A673 (cell line): ENCODE measurements at places on chromosomes 12 and 14.

DNA sequence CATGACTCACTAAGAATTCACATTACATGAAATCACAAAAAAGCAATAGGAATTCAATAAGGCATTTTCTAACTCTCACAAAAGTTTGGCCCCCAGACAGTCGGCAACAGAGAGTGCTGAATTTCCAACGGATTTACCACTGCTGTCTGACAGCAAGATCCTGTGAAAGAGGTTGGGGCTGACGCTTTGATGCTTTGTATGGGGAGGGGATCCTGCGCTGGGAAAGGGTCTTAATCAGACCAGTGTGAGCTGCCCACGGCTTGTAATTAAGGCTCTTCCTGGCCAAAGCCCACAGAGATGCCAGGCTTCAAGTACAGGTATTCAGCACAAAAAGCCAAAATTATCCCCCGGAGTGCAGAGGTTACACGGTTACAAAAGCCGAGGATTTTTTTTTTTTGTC is 66.8 kb upstream of the TMCC3 start:
- no peak for DNase-seq

- DNase-seq: no peak
These were observed 95.9 kb downstream of the TBX3 start for GRCh38 chr12:114588061-114588460.

- DNase-seq: no peak
These were observed 38.7 kb upstream of the NOVA1 start for GRCh38 chr14:26636561-26636960.

- no peak for DNase-seq
These were observed 7.7 kb downstream of the RACGAP1 start for GRCh38 chr12:50017641-50018040.

DNA sequence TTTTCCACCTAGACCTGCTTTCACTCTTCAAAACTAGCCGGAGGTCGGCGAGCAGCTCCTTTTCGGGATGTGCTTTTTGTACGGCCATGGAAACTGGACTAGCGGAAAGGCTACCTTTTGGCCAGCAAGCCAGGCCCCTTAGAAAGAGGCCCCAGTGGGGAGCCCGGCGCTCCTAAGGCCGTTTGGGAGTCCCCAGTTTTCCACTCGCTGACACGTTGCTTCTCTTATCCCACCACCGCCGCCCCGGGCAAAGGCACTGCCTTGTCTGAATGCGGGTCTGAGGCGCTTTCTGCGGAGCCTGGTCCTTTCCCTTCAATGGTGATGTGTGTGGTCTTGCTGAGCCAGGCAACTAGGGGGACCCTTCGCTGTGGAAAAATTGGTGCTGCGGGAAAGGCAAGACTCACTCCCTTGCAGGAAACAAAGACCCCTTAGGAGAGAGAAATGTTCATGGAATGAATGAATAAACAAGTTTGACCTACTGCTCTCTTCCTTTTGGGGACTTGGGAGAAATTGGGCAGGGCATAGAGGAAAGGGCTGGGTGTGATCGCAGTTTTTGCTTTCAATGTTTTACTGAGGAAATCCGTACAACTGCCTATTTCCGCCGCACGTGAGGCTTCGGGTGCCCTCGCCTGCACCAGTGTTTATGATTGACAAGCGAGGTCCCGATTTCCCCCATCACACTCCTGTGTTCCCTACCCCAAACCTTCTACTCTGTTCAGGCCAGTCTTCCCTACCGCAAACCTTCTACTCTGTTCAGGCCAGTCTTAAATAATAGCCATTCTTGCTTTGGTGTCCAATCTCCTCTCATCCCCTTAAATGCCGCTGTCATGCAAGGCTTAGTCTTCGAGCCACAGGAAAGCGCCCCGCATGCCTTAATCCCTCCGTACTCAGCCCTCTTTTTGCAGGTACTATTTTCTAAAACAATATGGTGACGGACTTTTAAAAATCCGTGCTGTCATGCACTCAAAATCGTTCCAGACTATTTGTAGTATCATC is 1.0 kb upstream of the SLC38A2 start:
- peak; percentile 74 for DNase-seq

DNA sequence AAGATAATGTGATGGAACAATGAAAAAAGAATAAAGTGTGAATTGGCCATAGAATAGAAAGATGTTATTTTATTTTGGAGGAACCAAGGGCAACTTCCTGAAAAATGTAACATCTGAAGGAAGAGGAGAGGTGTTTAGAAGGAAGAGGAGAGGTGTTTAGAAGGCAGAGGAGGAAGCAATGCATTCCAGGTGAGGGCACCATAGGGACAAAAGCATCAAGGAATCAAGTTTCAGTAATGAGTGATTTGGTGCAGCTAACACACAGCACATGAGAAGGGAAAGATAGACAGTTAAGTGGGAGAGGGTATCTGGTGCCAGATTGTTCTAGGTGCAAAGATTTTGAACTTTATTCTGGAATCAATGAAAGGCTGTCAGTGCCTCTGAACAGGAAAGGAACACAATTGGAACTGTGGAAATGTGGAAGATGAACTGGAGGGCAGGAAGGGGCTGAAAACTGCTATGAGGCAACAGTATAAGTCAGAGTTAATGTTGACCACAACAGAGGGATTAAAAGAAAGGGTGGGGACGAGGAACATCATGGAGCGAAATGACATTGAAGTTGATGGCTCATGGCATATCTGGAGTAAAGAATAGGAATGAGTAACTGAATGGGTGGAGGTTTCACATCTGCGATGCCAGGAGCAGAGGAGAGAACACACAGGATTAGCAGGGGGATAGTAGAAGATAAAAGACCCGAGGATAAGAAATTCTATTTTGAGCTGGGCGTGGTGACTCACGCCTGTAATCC is 326.6 kb downstream of the LRIG3 start:
- no peak for DNase-seq

DNA sequence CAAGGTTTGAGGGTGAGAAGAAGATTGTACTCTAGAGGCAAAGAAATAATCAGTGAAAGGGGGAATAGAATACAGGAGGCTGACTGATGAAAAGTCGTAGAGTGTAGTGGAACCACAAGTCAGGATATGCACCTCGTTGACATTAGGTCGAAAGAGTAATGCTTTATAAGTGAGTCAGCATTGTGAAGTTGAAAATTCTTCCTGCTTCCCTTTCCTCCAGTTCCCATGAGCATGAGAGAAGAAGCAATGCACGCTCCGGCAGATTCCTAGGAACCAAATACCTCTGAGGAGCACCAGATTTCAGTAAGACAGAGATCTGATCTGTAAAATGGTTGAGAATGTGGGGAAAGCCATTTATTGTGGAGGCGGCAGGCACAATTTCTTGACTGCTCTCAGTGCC is 16.5 kb downstream of the CCER1 start:
- no peak for DNase-seq

- DNase-seq: no peak
These were observed 8.7 kb upstream of the GPR132 start for GRCh38 chr14:105073720-105074600.

- no peak for DNase-seq
These were observed 41.1 kb downstream of the ACSM4 start for GRCh38 chr12:7344833-7345606.

- DNase-seq: no peak
These were observed 109.3 kb upstream of the TMTC1 start for GRCh38 chr12:29893002-29893401.

- no peak for DNase-seq
These were observed 60.6 kb downstream of the GNG2 start for GRCh38 chr14:51921026-51921425.

DNA sequence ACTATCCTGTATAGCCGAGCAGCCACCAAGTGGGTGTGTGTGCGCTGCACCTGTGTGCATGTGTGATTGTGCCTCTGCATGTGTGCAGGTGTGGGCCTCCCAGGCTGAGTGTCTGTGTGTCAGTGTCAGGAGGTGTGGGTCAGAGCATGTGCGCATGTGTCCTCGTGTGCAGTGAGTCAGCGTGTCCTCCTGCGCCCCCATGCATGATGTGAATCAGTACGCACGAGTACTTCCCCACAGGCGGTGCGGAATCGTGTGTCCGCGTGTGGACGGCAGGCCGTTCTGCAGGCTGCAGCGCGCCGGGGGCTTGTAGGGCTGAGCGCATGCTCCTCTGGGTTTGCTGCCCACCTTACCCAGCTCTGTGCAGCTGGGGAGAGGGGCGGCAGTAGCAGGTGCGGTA is 34.2 kb downstream of the DTX1 start:
- no peak for DNase-seq

GRCh38 chr12:122374707-122375106 is 47.8 kb downstream of the CLIP1 start:
- no peak for DNase-seq

- no peak for DNase-seq
These were observed 51.1 kb downstream of the ZFYVE26 start for GRCh38 chr14:67765192-67765834.

DNA sequence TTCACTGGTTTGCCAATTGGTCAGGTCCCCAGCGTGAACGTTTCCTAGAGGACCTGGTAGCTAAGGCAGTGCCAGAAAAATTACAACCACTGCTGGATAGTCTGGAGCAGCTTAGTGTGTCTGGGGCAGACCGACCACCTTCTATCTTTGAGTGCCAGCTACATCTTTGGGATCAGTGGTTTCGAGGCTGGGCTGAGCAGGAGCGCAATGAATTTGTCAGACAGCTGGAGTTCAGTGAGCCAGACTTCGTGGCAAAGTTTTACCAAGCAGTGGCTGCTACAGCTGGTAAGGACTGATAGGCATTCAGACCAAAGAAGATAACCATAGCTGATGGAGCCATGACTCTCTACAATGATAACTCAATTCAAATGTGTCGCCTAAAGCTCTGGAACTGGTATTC is 2.5 kb downstream of the C14orf119 start:
- DNase-seq: no peak

GRCh38 chr14:76929927-76930326 is 98.6 kb downstream of the IRF2BPL start:
- DNase-seq: no peak

- no peak for DNase-seq
These were observed 129.6 kb downstream of the PAPOLA start for GRCh38 chr14:96631621-96632362.

GRCh38 chr12:55845361-55845760 is 2.6 kb upstream of the MMP19 start:
- DNase-seq: no peak
